ENCODE measurements at places on chromosomes 3 and 15.

GRCh38 chr15:74653426-74654102 lies 37.9 kb downstream of the CLK3 start:
- no peak for DNase-seq

DNA sequence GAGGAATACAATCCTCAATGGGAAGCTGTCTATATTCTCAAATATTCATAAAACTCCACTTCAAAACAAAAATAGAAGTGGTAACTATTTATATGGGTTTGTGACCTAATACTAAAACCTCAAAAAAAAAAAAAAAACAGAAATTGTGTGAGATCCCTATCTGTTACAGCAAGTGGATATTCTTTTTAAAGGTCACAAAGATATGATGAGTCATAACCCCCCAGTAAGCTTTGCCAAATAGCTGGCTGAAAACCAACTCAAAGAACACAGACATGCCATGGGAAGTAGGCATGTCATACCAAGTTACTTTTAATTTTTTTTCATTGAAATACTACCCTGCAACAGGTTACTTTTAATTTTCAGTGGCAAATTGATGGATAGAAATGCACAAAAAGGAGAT lies 62.5 kb downstream of the CBLB start:
- no peak for DNase-seq

- no peak for DNase-seq
These were observed 123.5 kb upstream of the GOLGA6L4 start for GRCh38 chr15:84112025-84112424.

GRCh38 chr15:96331945-96332636 lies 1.6 kb downstream of the NR2F2 start:
- DNase-seq, result no peak

DNA sequence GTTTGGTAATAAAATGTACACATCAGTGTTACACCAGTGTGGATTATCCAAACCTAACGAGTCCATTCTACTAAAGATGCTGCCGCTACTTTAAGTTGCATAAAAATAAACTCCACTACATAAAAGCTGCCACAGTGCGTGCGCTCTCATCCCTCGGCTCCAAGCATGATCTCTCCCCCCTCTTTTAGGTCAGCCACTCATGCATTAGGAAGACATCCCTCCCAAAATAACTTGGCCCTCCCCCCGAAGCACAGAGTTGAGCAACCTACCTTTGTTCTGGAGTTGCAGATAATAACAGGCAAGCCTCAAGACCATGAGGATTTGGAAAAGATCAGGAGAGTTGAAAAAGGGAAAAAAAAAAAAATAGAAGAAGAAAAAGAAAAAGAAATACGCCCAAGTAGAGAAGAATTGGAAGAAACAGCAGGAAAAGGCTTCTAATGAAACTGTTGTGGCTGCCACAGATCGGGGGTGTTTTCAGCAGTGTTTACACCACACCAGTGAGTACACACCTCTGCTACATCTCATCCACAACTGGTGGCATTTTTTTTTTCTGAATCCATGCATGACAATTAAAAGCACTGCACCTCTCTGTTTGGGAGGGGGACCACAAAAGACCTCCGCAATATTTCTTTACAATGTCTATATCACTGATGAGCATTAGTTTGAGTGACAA lies 339.2 kb downstream of the FOXP1 start:
- no peak for DNase-seq

DNA sequence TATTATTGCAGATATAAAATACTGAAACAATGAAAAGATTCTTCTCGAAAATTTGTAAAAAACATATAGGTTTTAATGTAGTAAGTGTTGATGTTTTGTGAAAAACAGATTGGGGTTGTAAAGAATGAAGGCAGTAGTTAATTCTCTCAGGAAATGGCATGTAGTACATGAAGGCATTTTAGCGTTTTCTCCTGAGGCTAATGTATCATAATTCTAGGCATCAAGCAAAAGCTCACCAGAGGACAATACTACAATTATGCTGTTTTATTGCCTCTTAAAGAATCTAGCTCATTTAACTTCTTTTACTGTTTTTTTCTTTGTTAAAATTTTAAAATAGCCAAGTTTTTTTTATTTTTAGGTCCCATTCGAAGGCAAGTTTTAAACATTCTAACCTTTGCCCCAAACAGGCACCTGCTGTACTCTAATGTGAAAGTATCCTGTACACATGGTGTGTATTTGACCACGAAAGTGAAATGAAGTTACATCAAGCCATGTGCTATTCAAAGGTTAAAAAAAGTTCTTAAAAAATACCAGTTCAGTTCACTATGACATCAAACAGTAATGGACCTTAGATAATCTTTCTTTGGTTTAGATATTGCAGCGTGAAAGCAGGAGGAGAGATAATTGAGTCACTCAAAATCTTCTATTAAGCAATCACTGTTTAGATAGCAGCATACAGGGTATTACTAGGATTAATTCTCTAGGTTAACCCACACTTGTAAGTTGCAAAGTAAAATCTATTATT lies 163.6 kb downstream of the ECT2 start:
- DNase-seq, result no peak

- no peak for DNase-seq
These were observed 65.8 kb upstream of the LEKR1 start for GRCh38 chr3:156760333-156760732.

DNA sequence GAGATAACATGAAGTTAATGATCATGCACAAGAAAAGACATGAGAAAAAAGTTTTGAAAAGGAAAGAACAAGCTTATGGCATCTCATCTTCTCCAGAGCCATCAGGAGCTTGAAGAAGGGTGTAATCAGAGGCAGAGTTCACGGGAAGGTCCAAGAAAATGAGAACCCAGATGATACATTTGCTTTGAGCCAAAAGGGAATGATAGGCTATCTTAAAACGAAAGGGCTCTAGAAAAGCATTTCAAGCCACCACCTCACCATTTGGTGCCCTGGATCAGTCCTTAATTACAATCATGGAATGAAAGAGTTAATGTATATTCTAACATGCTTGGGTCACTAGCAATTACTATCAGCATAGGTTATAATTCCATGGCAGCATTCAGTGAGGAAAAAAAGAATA lies 781.8 kb downstream of the ROBO1 start:
- DNase-seq, result no peak

- DNase-seq, result no peak
These were observed 554.8 kb downstream of the MFSD1 start for GRCh38 chr3:159356606-159357005.

- no peak for DNase-seq
These were observed 529.0 kb downstream of the AGBL1 start for GRCh38 chr15:86608461-86609205.

GRCh38 chr3:139870000-139870675 lies 64.8 kb upstream of the CLSTN2 start:
- no peak for DNase-seq

DNA sequence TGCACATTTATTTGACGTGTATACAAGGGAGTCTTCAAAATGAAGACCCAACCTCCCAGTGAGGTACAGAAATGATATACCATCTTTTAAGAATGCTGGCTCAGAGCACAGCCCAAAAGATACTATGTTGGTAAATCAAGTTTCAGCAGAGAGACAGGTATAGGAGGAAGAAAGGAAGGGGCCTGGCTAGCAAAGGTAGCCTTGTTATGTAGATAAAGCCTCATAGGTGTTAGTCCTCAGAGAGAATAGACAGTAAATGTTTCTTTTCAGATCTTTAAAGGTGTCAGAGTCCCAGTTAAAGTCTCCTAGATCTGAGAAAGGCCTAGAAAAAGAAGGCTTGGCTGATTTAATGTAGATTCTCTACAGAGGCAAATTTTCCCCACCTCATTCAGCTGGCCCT lies 213.8 kb downstream of the SI start:
- DNase-seq, result no peak

DNA sequence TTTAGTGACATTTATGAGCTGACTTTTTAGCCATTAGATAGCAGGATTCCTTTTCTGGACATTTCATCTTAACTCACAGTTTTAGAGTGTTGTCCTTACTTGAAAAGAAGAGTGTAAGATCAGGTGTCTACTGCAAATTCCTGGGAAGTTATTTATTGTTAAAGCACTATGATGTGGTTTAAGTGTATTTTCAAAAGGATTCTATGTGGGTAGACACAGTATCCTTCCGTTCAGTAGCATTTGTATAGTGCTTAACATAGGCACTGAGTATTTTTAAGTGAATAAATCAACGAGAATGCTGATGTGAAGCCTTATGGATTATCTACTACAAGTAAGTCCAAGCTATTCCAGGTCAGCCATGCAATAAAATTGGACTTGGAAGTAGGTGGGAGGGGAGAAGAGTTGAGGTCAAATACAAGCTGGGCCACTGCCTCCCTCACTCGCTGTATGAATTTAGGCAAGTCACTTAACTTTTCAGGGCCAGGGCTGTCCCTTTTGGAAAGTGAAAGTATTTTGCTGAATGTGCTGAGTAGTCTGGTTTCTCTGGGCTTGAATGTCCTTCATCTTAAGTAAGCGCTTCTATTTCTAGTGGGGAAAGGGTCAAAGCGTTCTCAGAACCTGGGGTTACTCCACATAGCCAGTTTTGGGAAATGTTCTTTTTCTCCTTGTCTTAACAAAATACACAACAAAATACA lies 48.6 kb downstream of the GAP43 start:
- DNase-seq, result no peak

- no peak for DNase-seq
These were observed 928.1 kb downstream of the ROBO1 start for GRCh38 chr3:78839693-78840092.

GRCh38 chr3:34024447-34025240 lies 226.2 kb downstream of the PDCD6IP start:
- no peak for DNase-seq

DNA sequence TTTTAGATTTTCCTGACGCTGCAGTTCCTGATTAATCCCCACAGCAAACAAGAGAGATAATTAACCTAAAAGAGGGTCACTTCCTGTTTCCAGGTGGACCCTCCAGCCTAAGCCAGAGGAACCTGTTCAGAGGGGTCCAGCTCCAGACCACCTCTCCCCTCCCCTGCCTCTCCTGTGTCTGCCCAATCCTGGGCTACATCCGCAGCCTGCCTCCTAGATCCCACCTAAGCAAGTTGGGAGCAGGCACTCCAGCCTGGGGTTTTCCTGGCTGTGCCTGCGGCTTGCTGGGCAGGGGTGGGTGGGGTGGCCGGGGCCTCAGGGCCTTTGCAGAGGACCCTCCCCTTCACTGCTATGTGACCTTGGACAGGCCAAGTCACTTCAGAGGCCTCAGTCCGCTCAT lies 178.6 kb upstream of the LINGO1 start:
- DNase-seq, result no peak

DNA sequence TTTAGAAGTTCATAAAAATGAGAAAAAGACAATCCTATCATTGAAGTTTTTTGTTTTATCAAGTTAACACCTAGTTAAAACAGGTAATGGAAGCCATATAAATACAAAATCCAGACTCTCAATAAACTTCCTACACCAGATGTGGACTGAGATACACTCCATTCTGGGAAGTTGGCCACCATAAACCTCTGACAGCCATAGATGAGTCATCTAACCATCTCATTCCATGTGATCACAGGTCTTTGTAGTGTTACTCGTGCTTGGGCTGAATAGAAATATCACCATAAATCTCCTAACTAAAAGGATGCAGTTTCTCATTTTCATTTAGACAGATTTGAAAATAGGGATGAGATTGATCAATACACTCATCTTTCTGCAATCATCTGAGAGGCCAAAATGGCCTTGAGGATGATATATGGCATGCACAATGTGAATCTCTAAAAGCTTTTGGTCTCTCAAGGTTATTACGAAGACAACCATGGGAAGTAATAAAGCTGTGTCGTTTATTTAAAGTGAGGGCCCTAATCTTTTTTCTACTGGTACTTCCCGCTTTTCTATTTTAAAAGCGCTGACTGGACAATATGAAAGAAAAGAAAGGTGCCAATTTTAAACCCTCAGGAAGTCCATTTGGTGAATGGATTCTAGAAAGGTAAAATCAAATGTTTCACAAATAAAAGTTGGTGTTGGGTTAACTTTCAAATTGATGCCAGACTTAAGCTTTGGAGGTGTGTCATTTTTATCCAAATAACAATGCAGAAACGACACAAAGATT lies 155.5 kb downstream of the POLR2M start:
- DNase-seq, result no peak

DNA sequence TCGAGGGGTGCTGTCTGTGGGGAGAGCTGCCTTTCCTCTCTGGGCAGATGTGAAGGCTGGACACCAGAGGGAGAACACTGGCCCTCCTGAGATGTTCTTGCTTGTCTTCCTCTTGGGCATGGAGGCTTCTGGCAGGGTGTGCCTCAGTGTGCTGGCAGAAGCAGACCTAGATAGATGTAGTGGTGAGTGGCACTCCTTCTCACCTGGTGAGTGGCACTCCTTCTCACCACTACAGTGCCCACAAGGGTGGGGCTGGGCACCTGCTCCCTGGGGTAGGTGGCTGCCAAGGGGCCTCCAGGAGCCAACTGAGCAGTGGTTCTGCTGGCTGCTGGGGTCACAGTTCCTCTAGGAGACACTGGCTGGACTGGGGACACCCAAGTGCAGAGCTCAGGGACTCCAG lies 18.7 kb downstream of the ACVR2B start:
- DNase-seq, result no peak

DNA sequence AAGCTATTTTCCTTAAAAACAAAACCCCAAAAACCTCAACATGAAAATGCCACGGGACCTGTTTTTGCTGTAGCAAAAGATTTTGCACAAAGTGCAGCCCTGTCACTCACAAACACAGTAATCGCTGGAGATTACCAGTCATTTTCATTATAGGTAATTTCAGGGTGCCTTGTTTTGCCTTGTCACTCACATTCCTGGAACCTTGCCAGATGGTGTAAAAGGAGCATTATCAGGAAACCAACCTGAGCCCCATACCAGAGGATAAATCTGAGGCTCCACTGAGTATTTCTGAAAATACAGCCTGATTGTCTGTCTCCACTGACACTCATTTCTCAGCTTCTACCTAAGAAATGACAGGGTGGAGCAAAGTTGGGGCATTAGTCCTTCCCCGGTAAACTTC lies 791.3 kb upstream of the LMCD1 start:
- DNase-seq, result no peak

DNA sequence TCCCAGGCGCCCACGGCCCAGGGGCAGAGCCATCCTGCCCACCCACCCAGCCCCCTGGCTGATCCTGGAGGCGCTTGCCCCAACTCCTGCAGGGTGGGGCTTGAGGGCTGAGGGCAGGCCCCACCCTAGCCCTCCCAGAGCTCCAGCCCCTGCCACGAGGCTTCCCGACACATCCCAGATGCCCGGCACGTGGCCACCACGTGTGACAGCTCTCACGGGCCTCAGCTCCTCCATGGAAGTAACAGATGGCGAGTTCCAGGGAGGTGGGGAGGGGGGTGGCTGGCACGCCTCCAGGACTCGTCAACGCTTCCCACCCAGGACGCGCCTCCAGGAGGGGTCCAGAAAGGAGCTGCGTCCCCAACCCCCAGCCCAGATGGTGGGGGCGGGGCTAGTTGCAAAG lies 29.1 kb downstream of the PLXND1 start:
- DNase-seq, result no peak

Data from CD8-positive, alpha-beta T cell (primary cell).